ENCODE measurements at places on chromosomes 4 and X.

GRCh38 chr4:186021461-186022167 lies 47.3 kb upstream of the TLR3 start:
- peak; percentile 70 for DNase-seq

DNA sequence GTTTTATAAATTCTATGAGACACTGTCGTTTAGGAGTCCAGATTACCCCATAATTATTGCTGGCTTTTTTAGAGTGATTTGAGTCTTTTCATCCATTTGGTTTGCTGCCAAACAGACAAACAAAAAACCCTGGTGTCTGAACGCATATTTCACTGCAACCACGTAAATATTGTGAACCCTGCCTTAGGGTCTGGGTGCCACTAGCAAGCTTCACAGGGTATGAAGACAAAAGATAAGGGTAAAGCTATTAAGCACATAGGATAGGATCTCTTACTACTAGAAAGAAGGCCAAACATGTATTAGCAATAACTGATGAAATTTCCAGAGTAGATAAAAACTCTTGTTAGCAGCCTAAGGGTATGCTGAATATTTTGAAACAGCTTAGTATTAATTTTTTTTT lies 143.3 kb downstream of the BANK1 start:
- no peak for DNase-seq

GRCh38 chr4:19993242-19993641 lies 258.5 kb upstream of the SLIT2 start:
- DNase-seq = no peak

DNA sequence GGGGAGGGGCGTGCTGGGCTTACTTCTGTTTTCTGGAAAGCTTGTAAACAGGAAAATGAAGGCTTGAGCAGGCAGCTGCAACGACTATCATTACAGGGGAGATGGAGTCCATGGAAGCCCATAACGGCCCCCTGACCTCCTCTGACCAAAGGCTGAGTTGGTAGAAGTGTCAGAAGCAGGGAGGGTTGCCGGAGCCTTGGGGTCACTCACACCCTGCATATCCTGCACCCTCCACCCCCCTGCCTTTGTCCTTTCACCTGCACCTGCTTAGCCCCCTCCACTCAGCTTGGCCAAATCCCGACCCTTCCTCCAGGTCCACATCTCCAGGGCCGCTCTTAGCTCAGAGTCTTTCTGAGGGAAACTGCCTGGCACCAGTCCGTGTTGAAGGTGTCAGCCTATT lies 12.5 kb upstream of the MSX1 start:
- no peak for DNase-seq
